ENCODE measurements at places on chromosomes 5 and 9.

- DNase-seq, result no peak
Observed at GRCh38 chr9:128163027-128163515, 3.0 kb downstream of the BBLN start.

DNA sequence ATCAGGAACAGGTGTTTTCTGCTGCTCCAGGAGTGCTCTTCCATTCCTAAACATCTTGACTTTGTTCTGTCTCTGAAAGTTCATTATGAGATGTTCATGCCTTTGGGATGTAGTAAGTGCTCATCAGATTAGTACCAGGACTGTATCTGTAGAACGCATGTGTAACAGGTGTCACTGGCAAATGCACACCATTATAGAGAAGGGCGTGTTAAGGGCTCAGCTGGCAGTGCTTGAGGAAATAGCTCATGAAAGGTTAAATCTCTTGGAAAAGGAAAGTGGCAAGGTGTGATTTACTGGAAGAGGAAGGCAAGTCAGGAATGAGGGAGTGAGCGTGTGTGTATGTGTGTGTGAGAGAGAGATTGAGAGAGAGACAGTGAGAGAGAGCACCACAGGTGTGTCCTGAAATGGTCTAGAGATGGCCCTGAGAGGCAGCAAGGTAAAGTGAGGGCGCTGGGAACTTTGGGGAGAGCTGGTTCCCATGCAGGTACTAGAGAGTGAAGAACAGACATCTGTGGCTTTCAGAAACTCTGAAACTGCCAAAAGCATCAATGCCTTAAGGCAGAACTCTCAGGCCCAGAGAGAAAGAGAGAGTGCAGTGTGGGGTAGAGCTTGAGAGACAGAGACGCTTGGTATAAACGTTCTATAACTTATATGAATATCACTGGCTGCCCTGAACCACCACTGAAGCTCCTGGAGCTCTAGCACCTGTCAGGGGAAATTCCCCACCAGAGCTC lies 13.7 kb upstream of the CXCL14 start:
- no peak for DNase-seq

- no peak for DNase-seq
Observed at GRCh38 chr9:92727716-92728700, 36.6 kb downstream of the BICD2 start.

DNA sequence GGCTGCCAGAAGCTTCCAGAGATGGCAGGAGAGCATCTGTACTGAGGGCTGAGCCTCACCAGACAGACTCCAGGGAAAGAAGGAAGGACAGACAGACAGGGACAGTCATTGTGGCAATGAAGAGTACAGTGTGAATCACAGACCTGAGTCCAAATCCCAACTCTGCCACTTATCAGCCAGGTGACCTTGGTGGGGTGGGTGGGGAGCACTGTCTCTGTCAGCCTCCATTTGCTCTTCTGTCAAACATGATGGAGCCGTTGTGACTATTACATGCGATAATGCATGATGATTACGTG lies 85.9 kb upstream of the FSTL4 start:
- no peak for DNase-seq

DNA sequence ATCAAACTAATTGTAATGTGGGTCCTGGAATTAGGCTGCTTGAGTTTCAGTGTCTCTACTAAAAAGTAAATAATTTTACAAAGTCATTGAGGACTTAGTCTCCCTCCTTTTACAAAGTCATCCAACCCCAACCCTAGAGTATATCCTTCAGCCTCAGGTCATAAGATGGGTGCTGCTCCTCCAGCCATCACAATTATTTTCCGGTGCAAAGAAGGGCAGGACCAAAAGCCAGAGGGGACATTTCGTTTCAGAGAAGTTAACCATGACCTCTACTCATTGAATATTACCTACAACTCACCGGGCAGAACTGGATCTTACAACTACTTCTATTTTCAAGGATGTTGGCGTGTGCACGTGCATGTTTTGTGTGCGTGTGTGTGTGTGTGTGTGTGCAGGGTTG lies 60.5 kb upstream of the TNFSF8 start:
- no peak for DNase-seq

DNA sequence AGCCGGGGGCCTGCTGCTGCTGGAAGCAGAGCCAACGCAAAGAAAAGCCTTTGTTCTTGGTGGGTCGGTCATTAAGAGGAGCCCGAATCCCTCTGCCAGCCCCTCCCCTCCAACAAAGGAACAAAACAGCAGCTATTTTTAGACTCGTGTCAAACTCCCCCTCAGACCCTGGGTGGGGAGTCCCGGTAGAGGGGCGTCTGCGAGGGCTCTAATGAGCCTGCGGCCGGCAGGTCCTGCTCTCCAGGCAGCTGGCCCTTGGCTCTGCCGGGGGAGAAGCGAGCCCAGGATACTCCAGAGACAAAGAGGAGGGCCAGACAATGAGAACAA lies 114.0 kb downstream of the LHX2 start:
- no peak for DNase-seq

GRCh38 chr9:123599781-123600180 lies 243.8 kb downstream of the CRB2 start:
- DNase-seq, result no peak

- DNase-seq, result no peak
Observed at GRCh38 chr5:106288979-106289378, 1381.8 kb downstream of the EFNA5 start.

DNA sequence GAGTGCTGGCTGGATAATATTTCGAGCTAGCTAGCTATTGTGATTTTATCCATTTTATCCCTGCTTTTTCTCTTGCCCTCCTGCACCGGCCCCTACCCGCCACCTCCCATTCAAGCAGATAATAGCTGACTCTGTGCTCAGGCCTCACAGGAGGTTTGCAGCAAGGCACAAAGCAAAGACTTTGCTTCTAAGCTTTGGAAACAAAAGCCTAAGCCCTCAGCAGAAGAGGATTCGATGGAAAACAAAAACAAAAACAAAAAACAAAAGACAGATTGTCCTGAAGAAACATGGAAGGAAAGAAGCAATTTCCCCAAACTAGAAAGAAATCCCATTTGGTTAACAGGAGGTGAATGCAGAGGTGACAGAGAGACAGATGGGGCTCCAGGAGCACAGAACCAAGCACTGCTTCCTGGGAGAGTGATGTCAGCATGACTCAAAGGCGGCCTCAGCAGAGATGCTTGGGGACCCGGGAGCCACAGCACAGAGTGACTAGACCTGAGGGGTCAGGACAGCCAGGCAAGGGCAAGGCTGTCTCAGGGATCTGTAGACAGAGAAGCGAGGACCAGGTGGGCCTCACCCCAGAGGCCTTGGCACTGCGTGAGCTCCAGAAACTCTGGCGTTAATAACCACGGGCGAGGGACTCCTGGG lies 28.4 kb downstream of the MTX3 start:
- DNase-seq, result no peak

- DNase-seq, result no peak
Observed at GRCh38 chr9:127104581-127105311, 17.7 kb downstream of the ANGPTL2 start.

DNA sequence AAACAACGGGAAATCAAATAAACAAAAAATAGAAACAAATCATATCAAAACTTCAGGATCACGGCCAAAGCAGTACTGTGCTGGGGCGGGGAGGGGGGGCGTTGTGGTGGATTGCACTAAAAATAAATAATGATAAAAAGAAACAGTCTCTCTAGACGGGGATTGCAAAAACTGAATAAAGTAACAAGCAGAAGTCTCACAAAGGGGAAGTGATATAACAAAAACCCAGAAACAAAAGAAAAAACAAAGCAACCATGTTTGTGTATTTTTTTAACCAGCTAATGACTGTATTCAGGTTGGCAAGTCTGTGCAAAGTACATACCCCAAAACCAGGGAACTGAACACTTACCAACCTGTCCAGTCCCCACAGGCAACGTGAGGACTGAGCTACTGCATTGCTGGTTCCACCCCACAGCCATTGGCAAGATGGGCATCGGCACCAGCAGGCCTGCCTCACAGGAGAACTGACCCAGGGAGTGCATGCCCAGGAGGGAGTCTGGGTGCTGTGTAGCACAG lies 24.1 kb downstream of the BICD2 start:
- DNase-seq, result peak; percentile 26

DNA sequence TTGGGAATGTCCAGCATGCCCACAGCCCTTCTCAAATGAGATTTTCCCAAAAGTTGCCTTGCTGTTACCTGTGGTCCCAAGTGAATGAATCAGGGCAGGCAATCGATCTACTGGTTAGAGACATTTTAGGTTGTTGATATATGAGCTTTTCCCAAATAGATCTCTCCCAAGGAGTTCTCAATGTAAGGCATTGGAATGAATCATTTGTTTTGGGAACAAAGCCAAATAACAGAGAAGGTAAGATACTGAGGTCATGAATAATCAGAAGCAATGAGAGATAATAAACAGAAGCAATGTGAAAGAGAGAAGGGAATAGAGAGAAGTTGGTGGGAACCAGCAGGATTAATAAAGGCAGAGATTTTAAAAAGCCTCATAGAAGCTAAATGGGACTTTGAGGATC lies 93.6 kb upstream of the FER start:
- DNase-seq, result no peak

- DNase-seq, result no peak
Observed at GRCh38 chr5:98779264-98779877, 5.9 kb downstream of the RGMB start.

- no peak for DNase-seq
Observed at GRCh38 chr9:34550016-34550680, 27.4 kb upstream of the ENHO start.

- DNase-seq, result no peak
Observed at GRCh38 chr5:95445442-95445841, 54.3 kb downstream of the FAM81B start.

- no peak for DNase-seq
Observed at GRCh38 chr5:14394365-14394764, 187.2 kb upstream of the OTULINL start.

DNA sequence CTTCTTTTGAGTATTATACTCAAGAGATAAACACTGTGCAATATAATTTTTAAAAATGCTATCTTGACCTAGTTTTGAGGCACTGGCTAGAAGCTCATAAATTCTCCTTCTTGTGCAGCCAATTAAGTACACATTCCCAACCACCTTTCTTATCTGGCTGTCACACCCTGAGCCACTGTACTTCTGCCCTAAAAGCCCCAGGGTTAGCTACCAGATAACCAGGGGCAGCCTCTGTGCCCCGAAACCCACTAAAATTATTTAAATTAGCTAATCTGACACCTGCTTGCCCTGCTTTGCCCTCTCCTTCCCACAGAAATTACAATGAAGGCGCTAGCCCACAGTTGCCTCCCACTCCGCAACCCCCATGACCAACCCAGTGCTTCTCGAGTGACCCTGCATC lies 597.3 kb upstream of the TYRP1 start:
- DNase-seq, result no peak

GRCh38 chr5:142484821-142485387 lies 160.1 kb upstream of the SPRY4 start:
- no peak for DNase-seq

GRCh38 chr5:111928511-111928910 lies 171.5 kb upstream of the NREP start:
- peak; percentile 86 for DNase-seq

- no peak for DNase-seq
Observed at GRCh38 chr5:88675168-88675707, 207.7 kb downstream of the MEF2C start.

- no peak for DNase-seq
Observed at GRCh38 chr5:33531824-33532223, 91.1 kb downstream of the TARS1 start.

DNA sequence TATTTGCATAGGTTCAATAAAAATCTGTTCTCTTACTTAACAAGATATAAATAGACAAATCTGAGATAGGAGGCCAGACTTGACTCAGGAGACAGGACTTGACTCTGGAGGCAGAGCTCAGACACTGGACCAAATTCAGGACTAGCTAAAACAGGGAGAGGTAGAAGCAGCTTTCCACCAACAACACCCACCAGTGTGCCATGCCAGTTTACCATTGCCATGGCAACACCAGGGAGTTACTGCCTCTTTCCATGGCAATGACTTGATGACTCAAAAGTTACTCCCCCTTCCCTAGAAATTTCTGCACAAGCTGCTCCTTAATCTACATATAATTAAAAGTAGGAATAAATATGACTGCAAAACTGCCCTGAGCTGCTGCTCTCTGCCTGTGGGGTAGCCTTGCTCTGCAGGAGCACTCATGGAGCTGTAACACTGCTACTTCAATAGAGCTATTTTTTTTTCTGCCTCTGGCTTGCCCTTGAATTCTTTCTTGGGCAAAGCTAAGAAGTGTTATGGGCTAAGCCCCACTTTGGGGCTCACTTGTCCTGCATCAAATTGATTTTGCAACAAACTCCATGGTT lies 473.0 kb downstream of the PLK2 start:
- no peak for DNase-seq

DNA sequence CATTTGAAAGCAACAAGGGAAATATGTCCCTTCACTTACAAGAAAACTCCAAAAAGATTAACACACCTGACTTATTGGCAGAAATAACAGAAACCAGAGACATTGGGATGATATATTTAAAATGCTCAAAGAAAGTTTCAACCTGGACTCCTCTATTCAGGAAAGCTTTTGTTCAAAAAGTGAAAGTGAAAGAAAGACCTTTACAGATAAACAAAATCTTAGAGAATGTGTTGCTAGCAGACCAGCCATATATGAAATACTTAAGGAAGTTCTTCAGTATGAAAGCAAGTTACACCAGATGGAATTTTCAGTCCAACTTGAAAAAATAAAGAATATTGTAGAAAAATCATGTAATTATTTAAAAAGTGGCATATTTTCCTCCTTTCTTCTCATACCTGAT lies 1075.1 kb downstream of the NR2F1-AS1 start:
- DNase-seq, result no peak

DNA sequence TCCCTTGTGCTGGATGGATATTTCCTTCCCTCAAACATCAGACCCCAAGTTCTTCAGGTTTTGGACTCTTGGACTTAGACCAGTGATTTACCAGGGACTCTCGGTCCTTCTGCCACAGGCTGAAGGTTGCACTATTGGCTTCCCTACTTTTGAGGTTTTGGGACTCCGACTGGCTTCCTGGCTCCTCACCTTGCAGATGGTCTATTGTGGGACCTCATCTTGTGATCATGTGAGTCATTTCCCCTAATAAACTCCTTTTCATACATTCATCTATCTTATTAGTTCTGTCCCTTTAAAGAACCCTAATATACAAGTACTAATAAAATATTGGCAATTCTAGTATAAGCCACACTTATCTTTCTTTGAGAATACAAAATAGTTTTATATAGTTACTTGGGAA lies 1078.9 kb downstream of the CDH12 start:
- no peak for DNase-seq

All from suppressor macrophage treated with lipopolysaccharide for 1 hour (primary cell).